ENCODE measurements at places on chromosomes 7 and 10.

- DNase-seq, result no peak
These were observed 83.5 kb upstream of the GNA12 start for GRCh38 chr7:2927592-2927991.

DNA sequence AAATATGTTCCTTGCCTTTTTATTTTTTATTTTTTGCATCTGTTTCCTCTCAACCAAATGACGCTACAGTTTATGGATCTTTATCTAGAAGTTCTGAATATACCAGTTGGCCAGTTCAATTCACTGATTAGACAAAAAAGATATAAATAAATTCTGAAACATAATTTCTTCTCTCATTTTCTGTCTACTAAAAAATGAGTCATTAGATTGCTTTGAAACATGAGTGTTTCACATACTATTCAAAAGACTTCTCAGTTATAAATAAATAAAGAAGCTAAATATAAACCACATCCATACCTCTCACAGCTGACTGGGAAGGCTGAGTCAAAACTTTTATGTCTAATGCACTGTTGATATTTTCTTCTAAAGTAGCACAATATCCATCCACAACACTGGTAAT, 97.6 kb upstream of the GPR22 start:
- DNase-seq, result no peak

- no peak for DNase-seq
These were observed 595.6 kb upstream of the NRP1 start for GRCh38 chr10:33930079-33930478.

DNA sequence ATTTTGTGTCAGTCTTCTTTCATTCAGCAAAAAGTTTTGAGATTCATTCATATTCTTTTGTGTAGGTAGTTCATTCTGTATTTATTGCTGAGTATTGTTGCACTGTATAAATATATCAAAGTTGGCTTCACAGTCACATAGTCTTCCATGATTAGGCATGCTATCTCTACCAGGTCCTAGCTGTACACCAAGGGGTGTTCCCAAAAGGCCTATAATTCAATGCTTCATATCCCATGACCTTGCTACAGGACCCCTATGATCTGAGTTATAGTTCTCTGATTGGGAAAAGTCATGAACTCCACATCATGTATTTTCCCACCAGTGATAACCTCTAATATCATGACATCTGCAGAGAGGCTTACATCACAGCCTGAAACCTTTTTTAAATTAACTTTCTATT, 47.3 kb upstream of the MAGI2 start:
- DNase-seq, result no peak

DNA sequence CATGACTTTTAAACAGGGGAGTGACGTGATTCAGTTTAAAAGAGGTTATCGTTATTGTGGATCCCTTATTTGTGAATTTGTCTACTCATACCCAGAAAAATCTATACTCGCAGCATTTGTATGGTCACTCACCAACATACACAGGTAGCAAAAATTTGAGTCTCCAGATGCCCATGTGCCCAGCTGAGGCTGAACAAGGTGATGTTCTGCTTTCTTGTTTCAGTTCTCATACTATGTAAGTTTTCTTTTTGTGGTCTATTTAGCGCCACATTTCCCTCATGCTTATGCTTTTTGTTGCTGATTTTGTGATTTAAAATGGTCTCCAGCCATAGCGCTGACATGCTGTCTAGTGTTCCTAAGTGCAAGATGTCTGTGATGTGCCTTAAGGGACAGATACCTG, 312.9 kb upstream of the SEMA3A start:
- DNase-seq, result no peak

DNA sequence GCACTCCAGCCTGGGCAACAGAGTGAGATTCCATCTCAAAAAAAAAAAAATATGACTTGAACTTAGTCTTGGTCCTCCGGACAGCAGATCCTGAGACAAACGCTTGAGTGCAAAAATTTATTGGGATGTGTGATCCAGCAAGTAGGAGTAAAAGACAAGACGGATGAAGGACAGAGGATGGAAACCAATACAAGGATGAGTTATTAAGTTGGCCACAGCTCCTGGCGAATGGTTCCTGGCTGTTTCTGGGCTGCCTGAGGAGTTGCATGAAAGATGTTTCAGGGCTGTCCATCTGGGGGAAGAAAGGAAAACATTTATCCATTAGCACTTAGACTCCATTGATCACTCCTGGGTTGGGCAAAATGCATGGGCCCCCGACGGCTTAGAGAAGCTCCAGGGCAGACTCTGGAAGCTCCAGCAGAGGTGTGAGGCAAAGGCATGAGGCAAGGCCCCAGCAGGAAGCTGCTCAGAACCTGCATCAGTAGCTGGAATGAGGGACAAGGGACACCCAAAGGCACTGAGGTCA, 98.3 kb upstream of the ZNF438 start:
- no peak for DNase-seq

- DNase-seq, result no peak
These were observed 56.7 kb downstream of the NEURL1 start for GRCh38 chr10:103550229-103550628.

- no peak for DNase-seq
These were observed 121.4 kb downstream of the HIPK2 start for GRCh38 chr7:139656387-139656786.

DNA sequence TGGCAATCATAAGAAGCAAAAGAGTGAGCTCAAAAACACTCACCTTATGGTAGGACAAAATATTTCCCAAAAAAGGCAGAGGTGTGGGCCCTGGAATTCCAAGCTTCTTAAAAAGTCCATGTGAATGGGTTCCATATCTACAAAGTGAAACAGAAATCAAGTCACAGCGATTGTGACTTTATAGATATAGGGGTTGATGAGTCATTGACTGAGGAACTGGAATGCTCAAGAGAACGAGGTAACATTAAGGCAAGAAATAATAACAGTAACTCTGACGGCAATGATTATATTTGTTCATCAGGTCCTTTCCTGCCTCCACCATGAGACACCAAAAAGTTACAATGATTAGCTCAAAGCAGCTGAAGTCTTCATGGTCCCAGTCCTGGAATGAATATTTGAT, 4.0 kb downstream of the CYP3A4 start:
- no peak for DNase-seq

GRCh38 chr10:77737608-77738007, 100.0 kb upstream of the KCNMA1 start:
- no peak for DNase-seq

DNA sequence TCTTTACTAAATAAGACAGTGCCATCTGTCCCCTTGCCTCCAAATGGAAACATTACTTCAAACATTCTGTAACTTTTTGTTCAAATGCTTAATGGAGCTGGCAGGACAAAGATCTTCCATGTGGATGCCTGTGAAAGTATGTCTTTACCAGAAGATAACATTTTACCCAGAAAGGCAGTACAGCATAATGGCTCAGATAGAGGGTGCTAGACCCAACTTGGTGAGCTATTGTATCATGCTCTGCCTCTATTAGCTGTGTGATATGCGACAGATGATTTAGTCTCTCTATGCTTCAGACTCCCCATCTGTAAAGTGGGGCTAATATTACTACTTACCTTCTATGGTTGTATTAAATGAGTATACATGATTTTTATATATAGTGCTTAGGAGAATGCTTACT, 8.8 kb upstream of the SMKR1 start:
- DNase-seq, result no peak

- DNase-seq, result no peak
These were observed 35.2 kb upstream of the NPSR1 start for GRCh38 chr7:34622771-34623250.

GRCh38 chr10:101446947-101447346, 93.0 kb downstream of the BTRC start:
- DNase-seq, result no peak

- no peak for DNase-seq
These were observed 43.8 kb downstream of the SMNDC1 start for GRCh38 chr10:110260746-110261477.

- no peak for DNase-seq
These were observed 37.4 kb upstream of the GRM8 start for GRCh38 chr7:127290116-127290655.
